ENCODE measurements at places on chromosomes 7 and 10.

GRCh38 chr7:82275342-82275741 lies 168.2 kb downstream of the CACNA2D1 start:
- DNase-seq = no peak

DNA sequence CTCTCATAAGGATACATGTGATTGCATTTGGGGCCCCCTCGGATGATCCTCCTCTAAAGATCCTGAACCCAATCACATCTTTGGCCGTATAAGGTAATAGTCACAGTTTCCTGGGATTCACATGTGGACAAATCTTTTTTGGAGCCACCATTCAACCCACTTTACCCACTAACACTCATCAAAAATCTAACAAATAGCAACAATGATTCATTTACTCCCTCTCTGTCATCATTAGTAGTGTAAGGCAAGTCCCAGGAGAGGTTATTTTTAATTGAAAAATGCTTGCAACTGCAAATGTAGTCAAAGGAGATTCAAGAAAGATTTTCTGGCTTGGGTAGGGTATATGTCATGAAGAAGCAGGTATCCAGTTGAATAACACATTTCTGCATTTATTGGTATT lies 9.9 kb upstream of the SMKR1 start:
- no peak for DNase-seq

DNA sequence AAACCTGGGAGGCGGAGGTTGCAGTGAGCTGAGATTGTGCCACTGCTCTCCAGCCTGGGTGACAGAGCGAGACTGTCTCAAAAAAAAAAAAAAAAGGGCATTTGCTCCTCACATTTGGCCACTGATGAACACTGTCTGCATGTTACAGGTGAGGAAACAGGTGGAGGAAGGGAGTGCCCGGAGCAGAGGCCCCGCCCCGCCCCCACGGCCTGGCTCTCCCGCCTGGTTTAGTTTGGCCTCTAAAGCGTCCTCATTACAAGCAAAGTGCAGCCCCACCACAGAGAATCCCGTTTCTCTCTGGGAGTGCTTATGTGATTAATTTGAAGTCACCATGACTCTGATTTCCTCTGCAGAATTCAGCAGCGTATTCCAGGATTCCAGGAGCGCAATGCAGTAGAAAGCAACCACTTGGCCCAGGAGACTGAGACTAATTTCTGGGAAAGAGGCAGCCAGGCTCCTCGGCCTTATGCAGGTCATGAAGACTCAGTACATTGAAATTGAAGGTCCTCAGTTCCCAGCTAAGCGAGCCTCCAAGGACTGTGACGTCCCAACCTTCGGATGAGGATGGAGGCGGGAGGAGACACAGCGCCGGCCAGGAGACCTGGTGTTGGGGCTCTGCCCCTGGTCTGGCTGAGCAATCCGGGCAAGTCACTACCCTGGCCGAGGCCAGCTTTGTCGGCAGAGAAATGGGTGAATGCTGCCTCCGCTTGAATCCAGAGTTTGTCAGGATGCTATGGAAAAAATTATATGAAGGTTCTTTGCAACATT lies 44.7 kb downstream of the RBM17 start:
- no peak for DNase-seq

GRCh38 chr7:326809-327232 lies 36.9 kb downstream of the FOXL3 start:
- DNase-seq = peak; percentile 0

- no peak for DNase-seq
Measured at GRCh38 chr7:155234950-155235789, 62.5 kb upstream of the INSIG1 start.

- DNase-seq = peak; percentile 82
Measured at GRCh38 chr10:49761789-49762565, at the start of gene OGDHL. TSS of gene OGDHL (minus strand) at chr10:49762323. CDS start at chr10:49758592, 3,731 bp downstream.

DNA sequence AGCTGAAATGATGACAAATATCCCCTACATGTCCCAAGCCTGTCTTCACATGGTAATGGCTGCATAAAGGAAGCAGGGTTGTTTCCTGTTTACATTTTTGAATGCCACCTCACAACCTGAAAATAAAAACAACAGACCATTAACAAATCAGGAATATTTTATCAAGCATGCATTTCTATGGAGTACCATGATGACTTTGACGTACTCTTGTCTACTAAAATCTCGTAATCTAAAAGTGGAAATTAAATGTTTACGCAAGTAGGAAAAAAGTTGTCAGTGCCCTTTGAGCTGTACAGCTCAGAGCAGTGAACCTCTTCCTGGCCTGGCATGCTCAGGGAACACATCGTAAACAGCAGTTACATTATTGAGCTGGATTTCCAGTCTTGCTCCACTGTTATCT lies 194.1 kb downstream of the INHBA start:
- no peak for DNase-seq

DNA sequence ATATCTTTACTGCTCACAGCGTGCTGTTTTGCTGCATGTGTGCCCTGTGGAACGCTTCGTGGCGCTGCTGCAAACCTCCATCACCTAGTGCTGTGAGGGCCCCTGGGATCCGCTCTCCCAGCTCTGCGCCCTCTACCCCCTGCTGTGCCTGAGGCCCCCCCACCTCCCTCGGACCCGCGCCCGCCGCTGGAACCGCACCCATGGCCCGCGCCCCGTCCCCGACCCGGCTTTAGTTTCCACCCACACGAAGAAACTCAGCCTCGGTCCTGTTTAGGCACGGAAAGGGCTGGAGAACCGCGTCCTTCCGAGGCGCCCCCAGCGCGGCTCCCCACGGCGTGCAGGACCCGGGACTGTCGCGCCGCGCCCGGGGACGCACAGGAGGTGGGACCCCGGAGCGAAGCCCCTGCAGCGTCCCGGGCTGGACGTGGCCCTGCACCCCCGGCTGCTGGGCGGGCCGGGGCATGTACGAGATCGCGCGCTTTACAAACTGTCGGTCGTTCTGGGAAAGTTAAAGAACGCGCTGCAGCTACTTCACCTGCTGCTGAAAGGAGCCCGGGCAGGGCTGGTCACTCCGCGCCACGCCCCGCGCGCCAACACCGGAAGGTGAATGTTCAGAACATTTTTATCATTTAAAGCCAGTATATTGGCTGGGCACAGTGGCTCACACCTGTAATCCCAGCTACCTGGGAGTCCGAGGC lies 54.3 kb downstream of the BMS1 start:
- no peak for DNase-seq

GRCh38 chr7:22765609-22766008 lies 38.6 kb downstream of the IL6 start:
- DNase-seq = no peak

- DNase-seq = no peak
Measured at GRCh38 chr10:74151879-74152722, 1.1 kb downstream of the ADK start.

DNA sequence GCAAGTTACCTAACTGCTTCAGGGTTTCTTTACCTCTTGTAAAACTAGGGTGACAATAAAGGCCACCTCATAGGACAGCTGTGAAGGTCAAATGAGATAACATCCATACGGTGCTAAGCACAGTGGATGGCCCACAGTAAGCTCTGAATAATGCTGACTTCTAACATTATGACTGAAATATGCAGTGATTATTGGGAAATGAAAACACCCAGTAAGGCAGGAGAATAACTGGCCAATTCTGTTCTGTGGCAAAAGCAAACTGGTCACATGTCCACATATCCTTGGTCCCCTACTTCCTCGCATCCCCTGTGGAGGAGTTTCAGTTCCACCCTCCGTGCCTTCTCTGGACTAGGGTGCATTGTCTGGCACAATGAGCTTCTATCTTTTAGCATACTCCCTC lies 1.4 kb downstream of the CUBN start:
- no peak for DNase-seq

DNA sequence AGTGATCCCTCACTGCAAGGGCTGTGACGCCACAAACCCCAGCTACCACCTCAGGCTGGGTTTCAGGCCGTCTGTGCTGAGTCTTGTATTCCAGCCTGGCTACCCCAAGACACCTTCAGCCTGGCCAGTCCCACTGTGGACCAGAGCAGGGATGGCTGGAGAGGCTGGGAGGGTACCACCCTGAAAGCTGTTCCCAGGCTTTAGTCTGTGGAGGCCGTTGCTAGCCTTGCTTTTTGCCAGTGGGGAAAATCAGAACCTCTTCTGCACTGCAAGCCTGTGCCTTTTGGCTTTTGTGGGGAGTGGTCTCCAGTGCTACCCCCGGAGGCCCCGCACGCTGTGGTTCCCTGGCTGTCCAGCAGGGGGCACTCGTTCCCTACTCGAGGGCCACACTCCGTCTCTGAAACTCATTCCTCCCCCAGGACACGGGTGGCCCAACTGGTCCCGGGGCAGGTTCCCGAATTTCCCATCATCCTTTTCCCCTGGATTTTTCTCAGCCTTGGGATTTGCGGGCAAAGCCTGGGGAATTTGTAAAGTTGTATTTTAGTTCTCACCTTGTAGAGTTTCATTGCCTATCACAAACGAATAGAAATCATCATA lies 128.4 kb upstream of the BTBD16 start:
- DNase-seq = peak; percentile 42

- DNase-seq = no peak
Measured at GRCh38 chr10:89209718-89210117, 2.6 kb upstream of the CH25H start.

DNA sequence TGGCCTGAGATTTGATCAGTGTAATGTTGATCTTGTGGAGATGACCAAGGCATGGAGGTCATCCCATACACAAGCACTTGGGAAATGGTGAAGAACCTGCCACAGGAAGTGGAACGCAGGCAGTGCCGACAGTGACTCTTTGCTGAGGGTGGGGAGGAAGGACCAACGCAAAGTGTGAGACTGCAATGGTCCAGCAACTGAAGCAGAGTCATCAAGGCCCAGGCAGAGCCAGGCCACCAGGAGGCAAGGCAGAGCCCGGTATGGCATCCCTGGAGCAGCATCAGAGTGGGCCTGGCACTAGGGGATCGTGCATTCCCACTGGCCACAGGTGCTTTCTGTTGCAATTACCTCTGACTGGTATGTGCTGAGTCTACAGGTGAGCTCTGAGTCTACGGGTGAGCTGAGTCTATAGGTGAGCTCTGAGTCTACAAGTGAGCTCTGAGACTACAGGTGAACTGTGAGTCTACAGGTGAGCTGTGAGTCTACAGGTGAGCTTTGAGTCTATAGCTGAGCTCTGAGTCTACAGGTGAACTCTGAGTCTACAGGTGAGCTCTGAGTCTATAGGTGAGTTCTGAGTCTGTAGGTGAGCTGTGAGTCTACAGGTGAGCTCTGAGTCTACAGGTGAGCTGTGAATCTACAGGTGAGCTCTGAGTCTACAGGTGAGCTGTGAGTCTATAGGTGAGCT lies 132.9 kb downstream of the KLF6 start:
- no peak for DNase-seq

Data from BE2C (cell line).